NCI-H446 treated with DMSO at 0.1 percent for 48 hours (cell line): ENCODE measurements at places on chromosomes 12 and 14.

DNA sequence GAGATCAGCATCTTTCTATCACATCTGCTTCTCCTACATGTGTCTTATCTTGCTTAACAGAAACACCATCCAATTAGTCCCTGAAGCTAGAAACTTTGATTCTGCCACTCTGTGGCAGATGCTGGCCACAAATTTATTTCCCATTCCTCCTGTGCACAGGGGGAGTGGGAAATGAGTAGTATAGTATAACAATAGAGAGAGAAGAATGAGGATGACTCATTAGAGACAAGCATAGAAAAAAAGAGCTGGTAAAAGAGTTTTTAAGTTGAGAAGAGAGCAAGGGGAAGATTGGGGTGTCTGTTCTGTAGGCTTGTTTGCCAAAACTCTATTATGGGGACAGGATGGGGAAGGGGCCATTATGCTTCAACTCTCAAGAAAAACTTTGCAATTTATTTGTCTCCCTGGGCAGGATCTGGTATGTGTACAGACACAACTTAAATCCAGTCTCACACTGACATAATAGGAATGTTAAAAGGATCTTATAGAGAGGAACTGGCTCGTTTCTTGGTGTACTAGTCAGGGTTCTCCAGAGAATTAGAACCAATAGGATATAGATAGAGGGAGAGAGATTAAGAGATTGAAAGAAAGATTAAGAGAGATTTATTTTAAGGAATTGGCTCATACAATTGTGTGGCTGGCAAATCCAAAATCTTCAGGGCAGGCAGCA lies 142.6 kb upstream of the CPSF6 start:
- DNase-seq, result no peak

- DNase-seq, result no peak
Measured at GRCh38 chr14:77882636-77883035, 82.7 kb downstream of the ADCK1 start.

DNA sequence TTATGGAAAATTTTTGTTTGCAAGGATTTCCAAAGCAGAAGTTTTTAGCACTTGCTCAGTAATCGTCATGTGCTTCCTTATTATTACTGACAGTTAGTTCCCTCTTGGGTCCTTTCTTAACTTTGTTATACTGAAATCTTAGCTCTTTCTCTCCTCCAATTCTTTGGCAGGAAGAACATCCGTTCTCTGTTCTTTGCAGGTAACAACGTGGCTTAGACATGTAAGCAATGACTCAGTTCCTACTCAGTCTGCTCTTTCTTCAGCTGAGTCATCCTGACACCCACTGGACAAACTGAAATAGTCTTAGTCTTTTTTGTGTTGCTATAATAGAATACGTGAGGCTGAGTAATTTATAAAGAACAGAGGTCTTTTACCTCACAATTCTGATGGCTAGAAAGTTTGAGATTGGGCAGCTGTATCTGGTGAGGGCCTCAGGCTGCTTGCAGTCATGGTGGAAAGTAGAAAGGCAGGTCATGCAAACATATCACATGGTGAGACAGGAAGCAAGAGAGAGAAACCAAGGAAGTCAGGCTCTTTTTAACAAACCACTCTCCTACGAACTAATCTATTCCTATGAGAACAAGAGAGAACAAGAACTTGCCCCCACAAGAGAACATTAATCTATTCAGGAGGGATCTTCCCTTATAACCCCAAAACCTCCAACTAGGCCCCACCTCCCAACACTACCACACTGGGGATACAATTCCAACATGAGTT lies 49.2 kb downstream of the TESPA1 start:
- DNase-seq, result no peak

DNA sequence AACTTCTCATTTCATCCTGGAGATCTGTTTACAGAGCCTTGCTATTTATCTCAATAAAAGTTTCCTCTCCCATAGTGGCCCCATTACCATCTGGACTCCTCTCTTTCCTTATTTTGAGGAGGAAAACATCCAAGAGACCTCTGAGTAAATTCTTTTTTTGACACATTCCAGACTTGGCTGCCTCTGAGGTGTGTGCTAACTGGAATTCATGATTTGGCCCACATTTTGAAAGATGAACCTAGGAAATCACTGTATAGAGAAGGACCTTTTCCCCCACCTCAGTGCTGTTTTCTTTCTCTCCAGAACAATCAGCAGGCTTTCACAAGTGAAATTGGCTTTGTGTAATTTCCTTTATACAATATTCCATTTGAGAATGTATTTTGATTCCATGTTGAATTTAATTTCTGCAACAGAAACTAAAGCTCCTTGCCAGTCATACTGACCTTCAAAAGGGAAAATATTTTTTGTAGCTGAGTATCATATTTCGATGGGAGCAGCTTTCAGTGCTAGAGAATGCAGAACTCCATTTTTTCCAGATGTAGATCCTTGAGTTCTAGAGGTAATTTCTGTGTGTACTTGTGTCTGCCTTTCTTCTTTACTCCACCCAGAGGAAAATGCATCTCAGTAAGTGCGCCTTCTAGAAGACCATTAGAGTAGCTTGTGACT lies 244.9 kb upstream of the RGS6 start:
- DNase-seq, result peak; percentile 15

GRCh38 chr12:54725233-54725843 lies 77.2 kb upstream of the DCD start:
- no peak for DNase-seq

GRCh38 chr14:23297611-23298277 lies 4.9 kb downstream of the PPP1R3E start:
- DNase-seq, result no peak

DNA sequence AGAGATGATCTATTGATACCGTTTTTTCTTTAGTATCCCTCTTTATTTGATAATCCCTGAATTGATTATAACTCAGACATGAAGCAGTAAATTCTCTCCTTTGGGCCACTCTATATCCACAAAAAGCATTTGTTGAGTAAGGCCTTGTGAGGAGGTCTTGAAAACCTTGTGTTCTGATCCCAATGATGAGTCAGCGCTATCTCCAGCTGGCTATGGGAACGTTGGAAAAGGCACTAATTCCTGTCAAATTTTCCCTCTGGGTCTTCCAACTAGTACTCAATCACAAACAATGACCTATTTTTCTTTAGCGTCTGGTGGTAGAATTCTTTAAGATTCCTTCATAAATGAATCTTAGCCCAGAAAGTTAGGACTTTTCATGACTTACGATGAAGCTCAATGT lies 168.4 kb upstream of the LRIG3 start:
- DNase-seq, result no peak

- DNase-seq, result no peak
Measured at GRCh38 chr12:92027243-92027642, 118.4 kb downstream of the BTG1 start.

GRCh38 chr12:96120359-96121100 lies 73.6 kb upstream of the ELK3 start:
- DNase-seq, result no peak

GRCh38 chr14:61416591-61416990 lies 95.2 kb downstream of the PRKCH start:
- no peak for DNase-seq

- no peak for DNase-seq
Measured at GRCh38 chr12:116366824-116367223, 89.3 kb upstream of the MED13L start.

GRCh38 chr14:71050227-71050823 lies 143.1 kb downstream of the PCNX1 start:
- peak; percentile 3 for DNase-seq
